Bone marrow (tissue), 2 donors: ENCODE measurements at places on chromosomes 6 and 20.

- DNase-seq, result no peak
Observed at GRCh38 chr6:57021086-57021720, 25.3 kb upstream of the KIAA1586 start.

GRCh38 chr20:47676219-47676721 lies 109.0 kb downstream of the SULF2 start:
- no peak for DNase-seq

DNA sequence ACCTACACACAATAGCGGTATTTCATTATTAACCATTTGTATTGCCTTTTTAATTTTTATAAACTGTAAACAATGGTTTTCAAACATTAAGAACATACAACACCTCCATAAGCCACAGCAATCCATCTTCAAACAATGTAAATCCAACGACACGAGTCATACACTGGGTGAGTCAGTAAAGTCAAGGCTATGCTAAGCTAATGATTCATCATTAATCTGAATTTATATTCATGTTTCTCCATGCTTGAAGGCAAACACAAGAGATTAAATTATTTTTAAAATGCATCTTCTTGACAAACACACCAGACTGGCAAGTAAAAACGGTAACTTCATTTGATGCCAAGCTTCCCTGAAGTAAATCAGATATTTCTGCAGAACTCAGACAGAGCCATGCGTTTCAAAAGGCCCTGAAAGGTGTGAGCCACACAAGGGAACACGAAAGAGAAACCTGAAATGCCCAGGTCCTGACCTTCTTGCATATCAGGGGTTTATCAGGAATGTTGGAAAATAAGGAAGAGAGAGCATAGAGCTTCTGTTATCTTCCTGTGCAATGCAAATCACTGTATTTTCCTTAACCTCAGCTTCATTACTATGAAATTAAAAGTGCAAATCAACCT lies 162.5 kb downstream of the ALDH8A1 start:
- no peak for DNase-seq

DNA sequence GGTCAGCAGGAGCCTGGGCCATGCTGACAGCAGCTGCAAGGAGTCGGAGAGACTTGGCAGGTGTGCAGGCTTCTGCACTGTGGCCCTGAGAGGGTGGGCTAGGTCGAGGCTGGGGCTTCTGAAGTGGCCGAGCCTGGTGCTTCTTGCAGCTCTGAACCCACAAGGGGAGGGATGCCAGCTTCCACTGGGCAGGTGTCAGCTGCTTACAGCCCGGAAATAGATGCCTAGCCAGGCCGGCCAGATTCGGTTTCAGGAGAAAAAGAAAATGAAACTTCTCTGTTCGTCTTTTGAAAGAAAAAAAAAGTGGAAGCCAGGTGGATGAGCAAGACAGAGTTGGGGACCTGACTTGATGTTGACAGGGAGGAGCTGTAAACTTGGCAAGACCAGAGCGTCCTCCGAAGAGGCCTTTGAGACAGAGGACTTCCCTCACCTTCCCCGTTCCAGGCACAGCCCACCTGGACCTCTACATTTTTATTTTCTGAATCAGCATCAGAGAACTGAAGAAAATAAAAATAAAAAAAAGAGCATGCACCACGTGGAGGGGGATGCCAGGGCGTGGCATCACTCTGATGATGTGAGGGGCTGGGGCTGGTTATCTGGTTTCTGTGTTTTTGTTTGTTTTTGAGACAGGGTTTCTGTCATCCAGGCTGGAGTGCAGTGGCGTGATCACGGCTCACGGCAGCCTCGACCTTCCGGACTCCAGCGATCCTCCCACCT lies at the start of gene ZBP1:
ZBP1 (minus strand) TSS at position 153 of the 717 bp plus-strand sequence; CDS start at position 22, 131 bp downstream.
- peak; percentile 22 for DNase-seq

DNA sequence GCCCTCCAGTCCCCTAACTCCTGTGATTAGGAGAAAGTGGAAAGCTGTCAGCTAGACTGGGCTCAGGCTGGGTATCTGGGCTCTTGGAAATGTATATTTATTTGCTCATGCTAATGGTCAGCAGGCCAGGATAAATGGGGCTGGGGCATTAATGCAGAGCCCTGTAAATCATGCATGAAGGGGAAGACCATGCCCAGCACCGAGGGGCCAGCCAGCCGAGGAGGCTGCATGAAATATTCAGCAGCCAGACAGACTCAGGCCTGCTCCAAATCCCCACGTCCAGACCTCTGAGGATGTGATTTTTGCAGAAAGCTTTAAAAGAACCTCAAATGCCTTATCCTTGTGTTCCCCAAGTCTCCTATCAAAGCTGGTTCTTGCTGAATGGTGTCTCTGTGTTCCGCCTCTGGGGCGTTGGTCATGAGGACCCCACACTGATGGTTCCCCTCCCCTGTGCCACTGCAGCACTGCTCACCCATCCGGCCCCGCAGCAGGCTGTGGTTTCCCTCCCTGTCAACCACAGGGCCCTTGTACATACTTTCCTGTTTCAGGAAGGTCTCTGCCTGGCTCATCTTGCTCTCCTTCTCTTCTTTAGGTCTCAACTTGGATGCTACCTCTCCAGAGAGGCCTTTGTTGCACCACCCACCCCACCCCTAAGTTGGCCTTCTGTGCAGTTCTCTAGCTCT lies 358.4 kb downstream of the CDH26 start:
- DNase-seq, result no peak

DNA sequence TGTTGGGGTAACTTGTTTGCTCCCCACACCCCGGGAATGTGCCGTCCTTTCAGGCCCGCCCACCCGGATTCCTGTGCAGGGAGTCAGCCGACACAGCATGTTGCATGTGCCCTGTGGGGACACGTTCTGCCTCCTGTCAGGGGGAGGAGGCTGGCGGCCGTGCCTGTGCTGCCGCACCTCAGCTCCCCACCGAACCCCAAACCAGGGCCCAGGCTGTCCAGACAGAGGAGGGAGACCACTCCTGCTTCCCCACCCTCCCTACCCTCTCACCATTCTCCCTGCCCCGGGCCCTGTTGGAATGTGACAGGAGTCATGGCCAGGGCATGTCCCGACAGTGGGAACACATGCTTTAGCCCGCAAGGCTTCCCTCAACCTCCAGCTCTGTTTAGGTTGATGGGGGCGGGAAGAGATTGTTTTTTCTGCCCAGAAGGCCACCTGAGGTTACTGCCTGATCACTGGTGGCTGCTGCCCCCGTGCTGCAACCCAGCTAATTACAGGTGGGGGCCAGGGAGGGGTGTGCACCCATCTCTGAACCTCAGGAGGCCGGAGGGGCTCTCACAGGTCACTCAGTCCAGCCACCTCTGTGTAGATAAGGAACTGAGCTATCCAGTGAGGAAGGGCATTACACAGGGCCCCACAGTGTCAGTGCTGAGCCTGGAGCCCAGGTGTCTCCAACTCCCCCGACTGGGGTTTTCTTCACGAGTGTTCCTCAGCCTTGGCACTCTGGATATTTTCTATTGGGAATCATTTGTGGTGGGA lies 13.6 kb downstream of the LRRC73 start:
- no peak for DNase-seq

DNA sequence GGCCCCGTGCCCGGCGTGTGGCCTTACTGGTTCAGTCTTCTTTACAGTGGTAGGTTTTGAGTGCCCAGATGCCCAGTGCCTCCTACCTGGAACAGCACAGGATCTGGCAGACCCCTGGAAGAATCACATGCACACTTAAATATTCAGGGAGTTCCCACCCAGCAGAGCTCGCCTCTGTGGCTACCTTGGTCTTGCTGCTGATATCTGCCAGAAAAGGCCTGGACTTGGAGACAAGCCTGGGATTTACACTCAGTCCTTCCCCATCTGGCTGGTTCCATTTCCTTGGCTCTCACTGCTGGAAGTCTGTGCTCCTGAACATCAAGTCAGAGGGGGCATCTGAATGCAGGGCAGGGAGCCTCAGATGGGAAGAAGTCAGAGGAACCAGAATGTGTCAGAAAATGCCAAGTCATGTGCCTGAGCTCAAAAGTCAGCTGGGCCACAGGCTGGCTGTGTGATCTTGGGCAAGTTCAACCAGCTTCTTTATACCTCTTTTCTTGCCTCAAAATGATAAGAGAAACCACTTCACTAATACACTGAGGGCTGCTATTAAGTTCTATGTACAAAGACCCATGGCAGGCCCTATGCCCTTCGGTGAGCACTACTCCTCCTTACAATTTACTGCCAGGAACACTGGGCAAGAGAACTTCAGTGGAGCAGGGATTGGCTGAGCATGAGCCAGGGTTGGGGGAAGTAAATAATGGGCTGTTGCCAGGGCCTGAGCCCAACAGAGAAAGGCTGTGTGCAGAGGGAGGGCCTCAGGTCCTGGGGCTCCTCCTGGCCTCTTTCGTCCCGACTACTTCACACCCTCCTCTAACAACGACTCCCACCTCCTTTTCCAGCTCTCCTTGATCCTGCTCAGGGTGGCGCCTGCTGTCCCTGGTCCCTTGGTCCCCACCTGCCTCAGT lies 158.1 kb upstream of the PROKR2 start:
- DNase-seq, result no peak

DNA sequence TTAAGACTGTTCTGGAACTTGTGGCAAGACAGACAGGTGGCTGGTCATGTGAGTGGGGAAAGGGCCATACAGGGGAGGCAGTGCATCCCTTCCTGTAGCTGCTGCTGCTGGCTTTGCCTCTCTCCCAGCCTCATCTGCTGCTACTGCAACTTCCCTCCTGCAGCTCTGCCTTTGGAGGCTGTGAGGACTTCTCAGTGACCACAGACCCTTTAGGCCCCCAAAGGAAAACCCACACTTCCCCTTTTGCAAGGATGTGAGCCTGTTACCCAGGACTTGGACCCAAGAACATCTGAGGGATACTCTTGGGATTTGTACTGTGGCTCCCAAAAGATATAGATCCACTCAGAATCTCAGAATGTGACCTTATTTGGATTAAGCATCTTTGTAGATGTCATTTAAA lies 91.0 kb downstream of the TMEM170B start:
- DNase-seq, result no peak

- no peak for DNase-seq
Observed at GRCh38 chr6:28543651-28544610, 18.2 kb downstream of the GPX5 start.

DNA sequence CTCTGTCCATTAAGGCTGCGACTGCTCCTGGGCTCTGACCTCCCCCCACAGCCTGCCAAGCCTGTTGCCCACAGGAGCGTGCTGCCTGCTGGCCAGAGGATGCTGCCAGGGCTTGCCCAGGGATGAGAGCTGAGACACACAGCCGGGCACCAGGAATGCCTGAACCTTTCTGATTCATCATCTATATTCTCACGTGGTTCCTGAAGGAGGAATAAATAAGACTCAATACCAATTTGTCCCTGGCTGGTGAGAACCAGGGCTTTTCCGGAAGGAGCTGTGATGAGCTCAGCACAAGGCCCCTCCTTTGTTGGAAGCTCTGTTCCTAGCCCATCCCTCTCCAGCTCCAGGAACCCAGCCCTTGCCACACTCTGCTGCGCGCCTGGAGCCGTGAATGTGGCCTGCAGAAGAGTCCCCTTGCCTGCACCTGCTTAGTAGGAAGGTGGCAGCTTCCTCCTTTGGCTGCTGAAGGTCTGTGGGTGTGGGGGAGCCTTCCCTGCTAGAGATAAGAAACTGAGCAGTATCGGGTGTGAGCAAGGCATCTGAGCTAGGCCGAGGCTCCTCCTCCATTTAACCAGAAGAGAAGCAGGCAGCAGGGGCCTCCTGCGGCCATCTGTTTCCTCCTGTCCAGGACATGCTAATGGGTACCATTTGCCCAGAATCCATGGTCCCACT lies 37.9 kb downstream of the SYNDIG1 start:
- no peak for DNase-seq

- no peak for DNase-seq
Observed at GRCh38 chr6:80145921-80146320, 39.5 kb downstream of the BCKDHB start.

- DNase-seq, result no peak
Observed at GRCh38 chr6:43183441-43183840, 1.4 kb downstream of the CUL9 start.

- DNase-seq, result no peak
Observed at GRCh38 chr20:24702501-24703283, 233.3 kb downstream of the SYNDIG1 start.

- no peak for DNase-seq
Observed at GRCh38 chr6:287489-287860, 4.8 kb upstream of the DUSP22 start.

DNA sequence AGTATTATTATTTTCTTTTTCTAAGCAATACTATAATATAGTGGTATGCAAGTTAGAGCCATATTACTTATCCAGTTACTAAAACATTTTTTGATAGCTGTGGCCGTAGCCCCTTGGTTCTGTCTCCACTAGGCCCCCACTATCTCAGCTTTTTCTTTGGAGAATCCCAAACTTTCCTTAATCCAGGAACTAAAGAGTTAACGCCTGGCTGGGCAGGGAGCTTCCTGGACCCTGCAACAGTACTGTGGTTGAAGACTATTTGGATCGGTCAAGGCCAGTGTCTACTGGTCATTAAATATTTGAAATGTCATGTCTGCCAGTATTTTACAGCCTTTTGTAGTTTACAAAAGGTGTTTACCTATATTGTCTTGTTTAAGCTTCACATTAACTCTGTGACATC lies 20.0 kb upstream of the TRERF1 start:
- DNase-seq, result no peak
